ENCODE measurements at places on chromosomes 6 and 20.

- no peak for DNase-seq
Measured at GRCh38 chr20:47456041-47456537, 45.6 kb upstream of the NCOA3 start.

- DNase-seq, result no peak
Measured at GRCh38 chr6:16759181-16759645, 2.0 kb downstream of the ATXN1 start.

GRCh38 chr20:44011251-44011940 lies 96.7 kb downstream of the TOX2 start:
- no peak for DNase-seq

GRCh38 chr6:155075930-155076695 lies 81.0 kb downstream of the TIAM2 start:
- DNase-seq, result no peak

DNA sequence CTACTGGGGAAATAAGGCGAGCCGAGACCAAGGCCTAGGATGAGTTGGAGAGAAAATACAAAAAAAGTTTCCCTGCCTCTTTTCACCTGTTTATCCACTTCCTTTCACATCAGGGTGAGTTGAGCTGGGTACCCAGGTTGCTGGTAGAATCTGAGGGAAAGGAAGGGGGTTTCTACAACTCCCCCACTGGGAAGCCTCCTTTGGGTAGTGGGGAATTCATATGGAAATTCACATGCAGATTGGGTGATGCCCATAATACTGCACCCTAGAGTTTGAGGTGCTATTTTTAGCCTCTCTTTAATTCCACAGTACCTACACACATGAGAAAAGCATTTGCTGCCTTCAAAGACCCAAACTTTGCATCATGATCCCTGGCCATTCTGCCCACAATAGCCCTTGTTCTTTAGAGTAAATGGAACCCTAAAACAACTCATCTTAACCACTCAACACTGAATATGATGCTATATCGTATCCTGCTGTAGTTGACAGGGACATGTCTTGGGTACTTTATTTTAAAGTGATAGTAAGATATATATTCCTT lies 2.7 kb downstream of the OSTM1 start:
- no peak for DNase-seq

GRCh38 chr6:1175877-1176276 lies 136.0 kb upstream of the FOXQ1 start:
- peak; percentile 49 for DNase-seq

GRCh38 chr6:163008626-163009025 lies 280.9 kb downstream of the PACRG start:
- no peak for DNase-seq

DNA sequence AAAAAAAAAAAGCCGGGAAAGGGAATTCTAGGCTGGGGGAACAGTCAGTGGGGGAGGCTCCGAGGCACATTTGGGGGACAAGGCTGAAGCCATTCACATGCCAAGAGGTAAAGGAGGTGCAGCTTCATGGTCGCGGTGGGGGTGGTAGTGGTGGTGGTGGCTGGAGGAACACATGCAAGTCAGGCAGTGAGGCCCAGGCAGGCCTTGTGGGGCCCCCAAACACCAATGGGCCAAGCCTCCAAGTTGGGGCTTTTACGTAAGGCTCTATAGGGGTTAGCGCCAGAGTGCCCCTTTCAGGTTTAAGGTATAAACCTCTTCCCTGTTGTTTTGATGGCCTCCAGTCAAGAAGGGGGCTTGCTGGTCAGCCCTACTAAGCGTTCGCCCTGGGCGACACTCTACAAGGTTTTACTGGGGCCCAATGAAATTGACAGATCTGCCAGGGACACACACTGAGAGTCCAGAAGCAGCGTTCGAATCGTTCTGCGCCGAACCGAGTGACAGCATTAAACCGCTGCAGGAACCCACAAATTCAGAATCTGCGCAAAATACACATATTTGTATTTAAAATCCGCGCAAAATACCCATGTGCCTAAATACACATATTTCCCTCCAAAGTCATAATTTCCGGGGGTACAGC lies 818 bp upstream of the AP5S1 start:
- DNase-seq, result no peak

GRCh38 chr20:62489186-62489931 lies 13.6 kb upstream of the GATA5 start:
- peak; percentile 62 for DNase-seq

- DNase-seq, result no peak
Measured at GRCh38 chr6:41780551-41781365, at the start of gene PRICKLE4. TSS of gene PRICKLE4 (plus strand) at chr6:41780782. CDS start at chr6:41783474, 2,692 bp downstream.

DNA sequence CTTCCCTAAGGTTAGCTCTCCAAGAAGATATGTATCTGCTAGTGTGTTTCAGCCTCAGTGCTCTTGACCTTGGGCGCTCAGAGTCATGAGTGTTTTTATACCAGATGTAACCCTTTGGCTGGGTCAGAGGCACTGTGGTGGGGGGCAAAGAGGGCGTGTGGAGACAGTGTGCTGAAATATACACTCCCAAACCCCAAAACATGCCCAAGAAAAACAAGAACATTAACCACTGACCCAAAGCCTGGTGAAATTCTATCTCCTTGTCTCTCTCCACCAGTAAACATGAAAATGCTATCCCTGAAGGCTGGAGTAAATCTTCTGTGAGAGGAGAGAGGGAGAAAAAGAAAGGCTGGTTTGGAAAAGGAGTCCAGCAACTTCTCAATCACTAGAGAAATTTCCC lies 47.9 kb downstream of the ISM1 start:
- DNase-seq, result no peak

GRCh38 chr6:1773700-1774099 lies 164.0 kb downstream of the FOXC1 start:
- DNase-seq, result no peak

- DNase-seq, result no peak
Measured at GRCh38 chr20:12875510-12875909, 133.3 kb upstream of the SPTLC3 start.

DNA sequence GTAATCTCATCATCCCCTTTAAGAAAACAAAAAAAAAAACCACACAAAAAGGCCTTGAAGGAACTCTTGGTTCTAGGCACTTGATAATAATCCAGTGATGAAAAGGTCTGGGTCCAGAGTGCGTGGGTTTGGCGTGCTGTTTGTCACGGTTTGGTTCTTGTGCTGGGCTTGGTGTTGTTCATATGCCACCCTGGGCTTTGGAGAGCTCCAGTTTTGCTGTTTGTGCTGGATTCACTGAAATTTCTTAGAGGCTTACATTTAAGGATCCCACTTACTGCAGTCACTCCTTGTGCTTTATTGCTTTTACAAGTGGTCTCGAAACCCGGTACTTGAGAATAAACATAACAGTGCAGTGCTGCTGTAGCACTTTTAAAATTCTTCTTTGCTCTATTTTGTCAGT lies 68.8 kb upstream of the XRN2 start:
- DNase-seq, result no peak

GRCh38 chr6:63839485-63839884 lies 203.9 kb downstream of the PHF3 start:
- DNase-seq, result no peak

DNA sequence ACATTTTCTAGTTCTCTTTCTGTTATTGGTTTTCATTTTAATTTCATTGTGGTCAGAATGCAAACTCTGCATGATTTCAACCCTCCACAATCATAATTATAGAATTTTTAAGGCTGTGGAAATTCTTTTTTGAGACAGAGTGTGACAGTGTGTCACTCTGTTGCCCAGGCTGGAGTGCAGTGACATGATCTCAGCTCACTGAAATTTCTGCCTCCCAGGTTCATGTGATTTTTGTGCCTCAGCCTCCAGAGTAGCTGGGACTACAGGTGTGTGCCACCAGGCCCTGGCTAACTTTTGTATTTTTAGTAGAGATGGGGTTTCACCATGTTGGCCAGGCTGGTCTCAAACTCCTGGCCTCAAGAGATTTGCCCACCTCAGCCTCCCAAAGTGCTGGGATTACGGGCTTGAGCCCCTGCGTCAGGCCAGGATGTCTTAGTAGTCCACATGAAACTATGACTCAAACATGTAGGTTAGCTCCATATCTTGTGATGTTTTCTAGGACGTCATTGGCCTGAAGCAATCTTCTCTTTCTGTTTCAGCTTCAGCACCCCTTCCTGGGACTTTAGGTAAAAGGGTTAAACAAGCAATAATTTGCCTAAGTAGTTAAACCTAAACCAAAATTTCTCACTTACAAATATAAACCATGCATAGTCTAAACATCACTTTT lies 47.4 kb upstream of the SAMD3 start:
- DNase-seq, result no peak

GRCh38 chr6:4017834-4018170 lies 61.1 kb downstream of the FAM217A start:
- DNase-seq, result peak; percentile 56

- DNase-seq, result no peak
Measured at GRCh38 chr6:170112583-170112860, 178.4 kb downstream of the DLL1 start.

GRCh38 chr20:34925981-34926380 lies 29.6 kb downstream of the GSS start:
- no peak for DNase-seq

GRCh38 chr6:170545405-170545804 lies 7.7 kb downstream of the PSMB1 start:
- no peak for DNase-seq

DNA sequence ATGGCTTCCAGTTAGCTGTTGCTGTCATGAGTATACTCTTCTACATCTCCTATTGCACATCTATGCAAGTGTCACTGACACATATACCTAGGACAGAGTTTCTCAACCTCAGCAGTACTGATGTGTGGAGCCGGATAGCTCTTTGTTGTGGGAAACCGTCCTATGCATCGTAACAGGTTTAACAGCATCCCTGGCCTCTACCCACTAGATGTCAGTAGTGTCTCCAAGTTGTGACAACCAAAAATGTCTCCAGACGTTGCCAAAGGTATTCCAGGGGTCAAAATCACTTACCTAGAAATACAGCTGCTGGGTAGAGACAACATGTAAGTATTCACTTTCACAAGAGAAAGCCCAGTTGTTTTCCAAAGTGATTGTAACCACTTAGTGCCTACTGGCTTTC lies 637.6 kb downstream of the RNF144B start:
- peak; percentile 39 for DNase-seq

DNA sequence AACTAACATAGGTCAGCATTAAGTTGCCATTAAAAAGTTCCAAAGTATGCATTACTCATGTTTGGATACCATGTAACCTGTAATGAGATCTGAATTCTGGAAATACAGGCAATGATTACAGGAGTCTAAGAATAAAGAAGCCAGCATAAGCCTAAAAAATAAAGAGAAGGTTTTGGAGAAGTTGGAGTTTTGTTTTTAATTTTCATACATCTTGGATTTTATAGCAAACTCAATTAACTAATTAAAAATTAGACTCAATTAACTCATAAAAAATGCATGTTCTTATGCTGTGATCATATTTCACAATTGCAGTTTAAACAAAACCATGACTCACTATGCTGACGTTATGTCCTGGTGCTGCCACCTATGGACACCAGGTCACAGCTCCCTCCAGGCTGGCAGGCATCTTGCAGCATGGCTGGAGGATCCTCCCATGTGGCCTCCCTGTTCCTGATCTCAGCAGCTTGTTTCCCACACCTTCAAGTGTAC lies 648.8 kb upstream of the AGPAT4 start:
- DNase-seq, result no peak

- no peak for DNase-seq
Measured at GRCh38 chr6:89723046-89723445, 84.5 kb upstream of the LYRM2 start.

- DNase-seq, result no peak
Measured at GRCh38 chr6:157563611-157564284, 182.8 kb downstream of the ZDHHC14 start.

- no peak for DNase-seq
Measured at GRCh38 chr20:18991012-18991411, 177.4 kb downstream of the SCP2D1 start.

GRCh38 chr6:24408719-24409410 lies 6.1 kb downstream of the MRS2 start:
- no peak for DNase-seq

- DNase-seq, result no peak
Measured at GRCh38 chr6:36323062-36323461, 13.6 kb downstream of the BNIP5 start.

- no peak for DNase-seq
Measured at GRCh38 chr6:41713159-41713649, 22.2 kb downstream of the TFEB start.

GRCh38 chr20:51757226-51757625 lies 11.0 kb downstream of the ATP9A start:
- DNase-seq, result no peak

GRCh38 chr6:5300206-5300764 lies 39.0 kb downstream of the FARS2 start:
- DNase-seq, result no peak

DNA sequence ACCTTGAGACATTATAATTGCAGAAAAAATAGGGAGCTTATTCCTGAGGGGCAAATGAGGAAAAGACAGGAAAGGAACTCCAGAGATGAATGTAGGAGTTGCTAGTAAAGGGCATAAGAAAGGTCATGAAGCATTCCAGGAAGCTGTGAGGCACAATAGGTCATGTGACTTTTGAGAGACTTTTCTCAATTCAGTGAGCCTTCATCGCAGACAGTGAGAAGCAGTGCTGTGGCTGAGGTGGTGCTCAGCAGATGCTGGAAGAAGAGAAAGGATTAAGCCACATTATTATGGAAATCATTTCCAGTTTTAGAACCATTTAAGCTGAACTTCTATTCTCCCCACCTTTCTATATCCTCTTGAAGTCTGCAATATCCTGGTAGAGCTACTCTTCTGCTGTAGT lies 4.1 kb downstream of the SPTLC3 start:
- DNase-seq, result no peak

- no peak for DNase-seq
Measured at GRCh38 chr20:18671203-18671710, 83.4 kb downstream of the DTD1 start.

GRCh38 chr6:41470331-41471063 lies 75.7 kb upstream of the FOXP4 start:
- DNase-seq, result peak; percentile 24

DNA sequence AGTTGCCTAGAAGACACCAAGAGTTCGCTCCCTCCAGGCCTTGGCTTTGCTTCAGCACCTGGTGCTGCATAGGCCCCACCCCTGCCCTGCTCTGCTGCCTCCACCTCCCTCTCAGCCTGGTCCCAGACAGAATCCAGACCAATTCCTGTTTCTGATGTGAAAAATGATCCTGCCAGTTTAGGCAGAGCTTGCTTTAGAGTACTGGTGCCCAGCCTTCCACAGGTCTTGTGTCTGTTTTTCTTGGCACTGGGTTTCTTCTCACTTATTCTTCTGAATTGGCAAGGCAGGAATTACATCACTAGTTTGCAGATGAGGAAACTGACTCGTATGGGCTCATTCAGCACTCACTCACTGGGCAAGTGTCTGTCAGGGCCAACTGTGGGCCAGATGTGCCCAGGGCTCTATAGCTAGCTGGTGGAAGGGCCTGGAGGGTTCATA lies 53.0 kb downstream of the HLA-A start:
- DNase-seq, result no peak

All from foreskin keratinocyte (primary cell).